Nasal cavity respiratory epithelium epithelial cell of viscerocranial mucosa (primary cell): ENCODE measurements at places on chromosomes 11 and 22. TPM values are rescaled to one million over a fixed set of nuclear protein-coding genes. Genes with fewer than 3 reads are reported as not detected.

The IGLL5 gene
- total RNA-seq: not detected in 2 replicates

The C1QTNF4 gene
- total RNA-seq: under 0.01 TPM in 1 of 2 replicates, not detected in the other

The RIC8A gene
- total RNA-seq: 126 and 142 TPM in 2 replicates

The IGSF22 gene
- total RNA-seq: 0.28 and 0.34 TPM in 2 replicates

The SAA2 gene
- 1.7 and 37.6 TPM in 2 replicates for total RNA-seq

The B4GALNT4 gene
- total RNA-seq: 4.8 and 17.3 TPM in 2 replicates
